Prostate gland (tissue), 2 donors: ENCODE measurements at places on chromosomes 5 and 9. TPM values are rescaled to one million over a fixed set of nuclear protein-coding genes. Genes with fewer than 3 reads are reported as not detected.

DNA sequence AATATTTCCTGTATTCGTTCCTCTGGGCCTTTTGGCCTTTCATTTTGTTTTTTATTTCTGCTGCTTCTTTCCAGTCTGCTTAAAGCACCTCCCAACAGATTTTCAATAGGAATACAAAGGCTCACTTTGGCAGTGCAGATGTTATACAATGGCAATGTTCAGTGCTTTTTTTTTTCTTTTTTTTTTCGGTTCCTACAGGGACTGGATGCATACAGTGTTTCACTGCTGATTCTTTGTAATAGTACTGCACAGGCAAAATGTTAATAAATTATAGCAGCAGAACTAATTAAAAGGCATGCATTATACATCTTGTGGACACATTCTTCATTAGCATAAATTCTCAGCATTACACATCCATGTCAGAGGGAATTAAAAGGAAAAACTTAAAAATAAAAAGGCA is 356.6 kb upstream of the C9orf72 start:
- no peak for DNase-seq

GRCh38 chr5:167964529-167964928 is 326.9 kb upstream of the WWC1 start:
- no peak for DNase-seq

Gene GBGT1
- total RNA-seq, result 10.7 TPM

Gene ENTREP1
- 32.8 TPM for total RNA-seq

- DNase-seq, result no peak
These were observed 9.2 kb downstream of the EEIG1 start for GRCh38 chr9:127971357-127972235.

GRCh38 chr5:168353216-168353957 is 61.9 kb downstream of the WWC1 start:
- DNase-seq, result peak; percentile 89

DNA sequence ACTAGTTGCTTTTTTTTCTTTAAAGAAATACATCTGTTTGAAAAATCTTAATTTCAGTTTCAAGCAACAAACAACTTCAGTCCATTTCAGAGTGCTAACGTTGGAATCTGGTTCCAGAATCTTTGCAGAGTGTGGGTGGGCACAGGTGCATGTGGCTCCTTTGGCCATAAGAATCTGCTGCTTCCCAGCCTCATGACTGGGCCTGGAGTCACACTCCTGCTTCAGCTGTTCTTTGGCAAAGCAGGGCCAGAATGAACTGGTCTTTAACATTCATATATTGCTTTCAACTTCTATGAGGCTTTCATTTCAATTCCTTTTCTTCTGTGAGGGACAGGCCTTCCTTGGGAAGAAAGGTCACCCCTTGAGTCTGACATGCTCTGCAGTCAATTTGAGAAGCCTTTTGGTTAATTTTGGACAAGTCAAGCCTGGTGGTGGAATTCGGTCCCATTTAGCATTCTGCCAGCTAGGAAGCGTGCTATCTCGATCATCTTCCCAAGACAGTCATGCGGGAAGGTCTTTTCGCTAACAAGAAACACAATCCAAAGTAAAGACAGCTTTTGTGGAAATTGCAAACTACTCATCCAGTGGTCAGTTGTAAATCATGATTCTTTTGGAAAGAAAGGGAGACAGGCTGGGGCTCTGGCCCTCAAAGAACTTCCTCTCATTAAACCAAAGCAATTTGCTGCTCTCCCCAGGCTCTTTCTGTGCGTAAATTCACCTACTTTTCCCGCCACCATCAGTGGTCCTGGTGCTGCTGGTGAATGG is 55.2 kb downstream of the SLC1A3 start:
- no peak for DNase-seq

GRCh38 chr5:116446356-116447005 is 128.1 kb downstream of the SEMA6A start:
- DNase-seq, result no peak

Gene CBY3
- not detected for total RNA-seq

- no peak for DNase-seq
These were observed 2.2 kb downstream of the GRK6 start for GRCh38 chr5:177428574-177429217.

Gene PLAC8L1
- total RNA-seq, result not detected

Gene DCTN3
- 112 TPM for total RNA-seq

- no peak for DNase-seq
These were observed 174.0 kb upstream of the NREP start for GRCh38 chr5:111930905-111931461.

GRCh38 chr9:121333950-121334773 is 35.9 kb downstream of the STOM start:
- no peak for DNase-seq

Gene DPP7
- total RNA-seq, result 235 TPM

DNA sequence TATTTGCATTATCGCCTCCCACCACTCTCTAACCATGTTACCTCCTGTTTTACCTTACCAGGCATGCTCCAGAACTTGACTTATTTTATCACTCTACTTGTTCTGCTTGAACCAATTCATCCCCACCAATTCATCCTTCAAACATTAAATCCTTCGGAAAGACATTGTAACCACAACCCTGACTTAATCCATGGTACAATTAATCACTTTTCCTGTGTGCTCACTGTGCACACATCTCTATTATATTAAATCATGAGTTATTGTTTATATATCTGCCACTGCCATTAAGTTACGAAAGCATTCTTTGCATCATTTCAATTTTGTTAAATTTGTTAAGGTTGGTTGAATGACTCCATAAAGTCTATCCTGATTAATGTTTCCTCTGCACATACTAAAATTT is 7.4 kb upstream of the C5orf46 start:
- DNase-seq, result no peak

DNA sequence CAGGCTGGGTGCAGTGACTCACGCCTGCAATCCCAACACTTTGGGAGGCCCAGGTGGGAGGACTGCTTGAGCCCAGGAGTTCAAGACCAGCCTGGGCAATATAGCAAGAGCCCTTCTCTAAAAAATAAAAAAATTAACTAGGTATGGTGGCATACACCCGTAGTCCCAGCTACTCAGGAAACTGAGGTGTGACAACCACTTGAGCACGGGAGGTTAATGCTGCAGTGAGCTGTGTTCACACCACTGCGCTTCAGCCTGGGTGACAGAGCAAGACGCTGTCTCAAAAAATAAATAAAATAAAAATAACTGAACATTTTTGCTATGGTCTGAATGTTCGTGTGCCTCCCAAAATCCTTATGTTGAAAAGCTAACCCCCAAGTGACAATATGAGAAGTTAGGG is 24.5 kb downstream of the AGTPBP1 start:
- DNase-seq, result no peak

Gene FGD3
- 11.0 TPM for total RNA-seq

GRCh38 chr5:45279109-45279508 is 417.1 kb downstream of the HCN1 start:
- no peak for DNase-seq

Gene GFI1B
- total RNA-seq, result not detected

DNA sequence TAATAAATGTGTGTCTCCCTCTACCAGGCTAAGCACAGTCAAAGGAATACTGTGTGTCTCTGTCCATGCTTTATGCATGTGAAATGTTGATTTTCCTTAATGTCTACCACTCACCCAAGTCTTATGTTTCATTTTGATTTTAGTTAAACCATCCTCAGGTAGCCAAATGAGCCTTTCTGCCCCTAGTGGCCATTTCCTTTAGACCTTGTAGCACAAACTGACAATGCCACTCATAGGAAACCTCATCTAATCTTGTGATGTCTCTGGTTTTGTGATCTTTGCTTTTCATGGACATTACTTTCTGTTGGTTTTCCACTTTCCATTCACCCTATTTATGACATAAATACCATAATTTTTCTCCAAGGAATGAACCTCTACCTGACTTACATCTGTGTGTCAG is 820.8 kb downstream of the MAT2B start:
- DNase-seq, result no peak

DNA sequence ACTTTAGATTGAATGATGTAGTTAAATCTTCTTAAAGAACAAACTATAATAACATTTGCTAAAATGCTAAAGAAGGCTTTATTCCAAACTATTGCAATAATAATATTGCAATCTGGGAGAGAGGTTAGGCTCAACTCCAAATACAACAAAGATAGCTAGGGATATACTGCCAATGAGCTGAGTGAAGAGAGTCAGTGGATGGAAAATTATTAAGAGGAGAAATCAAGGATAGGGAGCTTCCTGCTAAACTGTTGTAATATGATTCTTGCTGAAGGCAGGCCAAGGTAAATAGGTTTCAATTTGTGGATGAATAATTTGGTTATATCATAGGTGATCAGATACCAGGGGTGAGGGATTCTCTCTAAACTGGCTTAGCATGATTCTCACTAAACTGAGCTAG is 1651.5 kb downstream of the EFNA5 start:
- no peak for DNase-seq

GRCh38 chr9:94160594-94161501 is 76.6 kb downstream of the PTPDC1 start:
- no peak for DNase-seq

GRCh38 chr5:94218374-94218773 is 400.0 kb downstream of the KIAA0825 start:
- no peak for DNase-seq

Gene ZCCHC7
- 14.2 TPM for total RNA-seq

Gene AQP3
- 327 TPM for total RNA-seq

Gene RALGDS
- total RNA-seq, result 77.4 TPM

Gene GGTA1
- total RNA-seq, result 2.4 TPM

Gene SLC6A7
- total RNA-seq, result not detected

- DNase-seq, result peak; percentile 24
These were observed 100.5 kb upstream of the NMUR2 start for GRCh38 chr5:152505442-152506042.

Gene STKLD1
- total RNA-seq, result 0.87 TPM

- no peak for DNase-seq
These were observed 189.5 kb upstream of the SNX2 start for GRCh38 chr5:122585371-122585770.

- no peak for DNase-seq
These were observed 21.7 kb downstream of the TTC33 start for GRCh38 chr5:40733879-40734563.

Gene LTC4S
- 8.2 TPM for total RNA-seq

- no peak for DNase-seq
These were observed 46.6 kb downstream of the CD180 start for GRCh38 chr5:67149951-67150523.

GRCh38 chr9:130461218-130461630 is 16.5 kb downstream of the ASS1 start:
- DNase-seq, result peak; percentile 28

DNA sequence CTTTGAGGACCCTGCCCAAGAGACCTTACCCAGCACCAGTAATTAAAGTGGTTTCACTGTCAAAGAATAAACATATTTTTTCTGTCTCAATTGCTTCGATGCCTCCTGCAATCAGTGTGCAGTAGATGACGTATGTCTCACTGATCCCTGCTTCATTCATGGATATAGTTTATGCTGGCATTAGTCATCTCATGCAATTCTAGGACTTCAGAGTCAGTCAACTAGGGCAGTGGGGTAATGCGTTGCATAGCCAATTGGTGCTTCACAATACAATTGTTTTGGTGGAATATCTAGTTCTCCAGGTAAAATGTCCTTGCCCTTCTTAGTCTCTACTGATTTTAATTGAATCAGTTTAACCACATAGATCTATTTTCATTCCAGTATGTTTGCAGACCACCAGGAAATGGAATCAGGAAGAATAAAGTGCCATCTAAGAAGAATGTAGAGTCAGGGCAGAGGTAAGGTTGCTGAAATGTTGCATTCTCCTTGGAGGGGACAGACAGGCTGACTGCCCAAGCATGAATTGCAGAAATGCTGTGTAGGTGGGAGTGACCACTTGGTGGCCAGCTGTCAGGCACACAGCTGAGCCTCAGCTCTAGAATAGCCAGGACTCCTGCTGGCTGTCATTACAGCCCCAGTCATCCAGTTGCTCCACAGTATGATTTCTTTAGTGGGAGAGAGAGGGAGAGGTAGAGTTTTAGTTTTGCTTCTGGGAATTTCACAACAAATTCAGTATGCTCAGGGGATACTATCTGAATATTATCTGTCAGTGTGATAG is 73.5 kb upstream of the MEGF10 start:
- no peak for DNase-seq

Gene PRDM9
- not detected for total RNA-seq

GRCh38 chr9:99809586-99810319 is 11.9 kb upstream of the NR4A3 start:
- no peak for DNase-seq

Gene CAMLG
- total RNA-seq, result 26.4 TPM

Gene OCLN
- total RNA-seq, result 26.8 TPM

DNA sequence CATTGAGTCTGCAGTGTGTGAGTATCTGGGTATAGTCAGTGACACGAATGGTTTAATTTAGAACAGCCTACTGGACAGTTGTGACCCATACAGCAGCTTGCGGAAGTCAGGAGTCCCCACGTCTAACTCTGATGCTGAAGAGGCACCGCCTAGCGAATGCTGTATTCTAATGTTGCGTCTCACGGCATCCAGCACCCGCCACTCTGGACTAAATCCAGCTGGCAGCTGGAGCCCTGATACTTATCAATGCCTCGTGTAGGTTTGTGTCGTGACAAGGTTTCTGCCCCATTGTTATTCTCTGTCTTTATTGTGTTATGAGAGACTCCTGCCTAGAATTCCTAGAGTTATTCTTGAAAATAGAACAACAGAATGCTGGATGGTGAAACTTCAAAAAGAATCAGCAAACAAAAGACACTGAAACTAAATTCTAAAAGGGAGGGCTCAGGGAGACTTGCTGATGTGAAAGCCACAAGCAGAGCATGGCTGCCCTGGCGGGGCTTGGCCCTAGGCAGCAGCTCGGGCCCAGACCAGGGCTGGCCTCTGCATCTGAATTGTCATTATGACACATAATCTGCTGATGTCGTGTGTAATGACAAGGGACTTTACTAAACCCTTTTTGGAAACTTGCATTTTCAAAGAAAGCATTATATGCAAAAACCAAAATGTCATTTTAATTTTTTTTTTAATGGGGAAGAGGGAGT is 123.5 kb upstream of the ICE1 start:
- no peak for DNase-seq

DNA sequence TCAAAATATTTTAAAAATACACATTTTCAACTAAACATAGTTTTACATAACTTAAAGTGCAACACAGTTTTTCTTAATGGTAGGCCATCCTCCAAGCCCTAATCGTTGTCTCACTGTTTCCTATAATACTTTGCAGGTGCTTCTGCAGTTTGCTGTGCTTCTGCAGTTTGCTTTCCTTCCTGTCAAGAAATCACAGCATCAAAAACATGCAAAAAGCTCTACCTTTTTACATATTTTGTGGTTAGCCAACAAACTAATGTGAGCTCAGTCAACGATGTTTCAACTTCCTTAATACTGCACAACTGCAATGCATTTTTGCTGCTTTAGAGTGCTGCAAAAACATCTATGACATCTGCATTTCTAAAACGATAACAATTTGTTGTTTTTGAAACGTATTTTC is 25.2 kb downstream of the EMB start:
- no peak for DNase-seq

DNA sequence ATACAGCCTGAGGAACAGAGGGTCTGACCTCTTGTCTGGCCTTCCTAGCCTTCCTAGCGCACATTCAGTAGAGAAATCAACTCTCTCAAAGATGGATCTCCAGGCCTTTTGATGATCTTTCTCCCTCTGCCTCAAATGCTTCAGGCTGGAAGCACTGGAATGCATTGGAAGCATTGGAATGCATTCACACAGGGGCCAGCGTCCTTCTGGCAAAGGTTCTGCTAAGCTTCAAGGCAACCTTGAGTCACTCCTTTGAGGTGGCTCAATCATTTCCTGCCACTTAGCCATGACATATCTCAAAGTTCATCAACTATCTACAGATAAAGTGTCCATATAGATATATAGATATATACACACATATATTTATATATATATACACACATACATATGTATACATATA is 42.9 kb downstream of the OR2K2 start:
- DNase-seq, result no peak

Gene C9orf50
- not detected for total RNA-seq
